ENCODE measurements at places on chromosomes 2 and 18.

- no peaks in the 10 kb centered on the region for H3K36me3 ChIP-seq
- peak overlapping the region; percentile 63 for H3K27ac ChIP-seq
- peaks cover 47% of the 10 kb centered on the region for H3K4me1 ChIP-seq
- H3K4me3 ChIP-seq, result no peak overlapping the region
- peaks cover 4% of the 10 kb centered on the region for H3K27me3 ChIP-seq
These were observed 7.5 kb downstream of the SLC11A1 start for GRCh38 chr2:218389333-218390150.

DNA sequence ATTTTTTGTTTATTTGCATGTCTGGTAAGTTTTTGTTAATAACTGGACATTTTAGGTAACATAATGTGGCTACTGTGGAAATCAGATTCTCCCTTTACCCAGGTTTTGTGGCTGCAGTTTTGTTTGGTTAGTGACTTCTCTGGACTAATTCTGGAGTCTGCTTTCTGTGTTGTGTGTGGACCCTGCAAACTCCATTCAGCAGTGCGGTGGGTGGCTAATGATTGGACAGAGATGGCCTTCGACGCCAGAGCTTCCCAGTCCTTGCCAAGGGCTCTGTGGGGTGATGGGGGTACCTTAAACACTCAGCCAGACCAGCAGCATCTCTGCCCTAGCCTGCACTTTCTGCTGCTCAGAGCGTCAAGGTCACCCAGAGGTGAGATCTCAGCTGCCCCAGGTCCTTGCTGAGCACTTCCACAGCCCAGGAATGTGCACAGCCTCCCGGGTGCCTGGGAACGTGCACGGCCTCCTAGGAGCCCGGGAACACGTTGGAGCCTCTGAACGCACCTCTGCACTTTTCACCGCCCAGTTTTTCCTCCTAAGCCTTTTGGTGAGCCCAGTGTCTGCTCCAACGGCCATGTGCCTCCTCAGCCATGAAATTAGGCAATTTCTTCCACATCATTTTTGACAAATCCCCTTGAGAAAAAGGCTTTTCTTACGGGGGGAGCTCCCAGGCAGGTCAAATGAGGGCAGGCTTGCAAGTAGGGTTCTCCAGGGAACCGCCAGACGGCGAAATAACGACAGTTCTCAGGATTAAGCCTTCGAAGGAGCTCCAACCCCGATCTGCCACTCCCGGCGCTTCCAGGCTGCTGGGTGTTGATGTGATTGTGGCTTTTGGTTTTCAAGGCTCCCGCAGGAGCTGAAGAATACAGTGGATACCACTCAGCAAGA lies 35.2 kb upstream of the KLF11 start:
- DNase-seq, result no peak
- H3K4me1 ChIP-seq, result peaks cover 5% of the 10 kb centered on the region
- H3K4me3 ChIP-seq, result no peak overlapping the region
- H3K27me3 ChIP-seq, result peaks cover 7% of the 10 kb centered on the region

DNA sequence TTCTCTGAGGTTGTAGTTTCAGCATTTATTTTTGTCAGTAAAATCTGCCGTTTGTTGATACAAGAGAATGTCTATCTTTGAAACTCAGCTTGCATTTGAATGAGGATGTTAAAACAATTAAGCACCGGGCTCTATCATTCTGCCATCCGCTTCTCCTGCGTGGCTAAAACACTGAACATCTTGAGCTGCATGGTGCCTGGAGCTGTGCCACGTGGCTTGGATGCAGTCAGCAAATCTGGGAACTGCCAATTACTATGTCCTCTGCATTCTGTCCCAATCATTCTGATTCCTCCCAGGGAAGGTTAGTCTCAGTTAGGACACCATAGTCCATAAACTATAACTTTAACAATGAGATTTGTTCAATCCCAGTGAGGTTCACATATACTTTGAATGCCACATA lies 598.4 kb downstream of the FBXO15 start:
- DNase-seq, result no peak
- H3K27ac ChIP-seq, result no peak overlapping the region
- no peaks in the 10 kb centered on the region for H3K4me1 ChIP-seq

GRCh38 chr2:46200100-46200690 lies 97.0 kb upstream of the EPAS1 start:
- no peak overlapping the region for H3K27ac ChIP-seq
- DNase-seq, result no peak
- H3K4me3 ChIP-seq, result no peak overlapping the region
- H3K36me3 ChIP-seq, result no peaks in the 10 kb centered on the region
- no peaks in the 10 kb centered on the region for H3K27me3 ChIP-seq

DNA sequence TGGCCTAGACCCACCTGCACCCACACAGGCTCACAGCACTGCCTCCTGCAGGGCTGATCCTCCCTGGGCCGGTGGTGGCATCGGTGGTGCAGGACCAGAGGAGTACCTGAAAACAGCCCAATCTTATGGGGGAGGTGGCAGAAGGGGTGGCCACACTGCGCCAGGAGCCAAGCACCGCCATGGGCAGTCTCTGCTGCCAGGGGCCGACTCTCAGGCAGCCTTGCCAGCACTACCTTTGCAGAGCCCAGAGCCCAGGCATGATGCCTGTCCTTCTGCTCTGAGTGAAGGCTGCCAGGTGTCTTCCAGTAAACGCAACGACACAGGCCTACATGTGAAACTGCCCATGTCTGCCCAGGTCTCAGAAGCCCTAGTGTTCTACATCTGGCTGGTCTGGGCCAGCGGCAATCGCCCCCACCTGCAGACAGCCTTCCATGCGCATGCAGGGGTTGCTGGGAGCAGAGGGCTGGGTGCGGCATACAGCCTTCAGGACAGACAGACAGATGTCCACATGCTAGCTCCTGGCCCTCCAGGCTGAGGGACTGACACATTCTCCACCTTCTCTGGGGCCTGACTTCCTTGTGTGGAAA lies 6.8 kb downstream of the HS6ST1 start:
- no peaks in the 10 kb centered on the region for H3K27me3 ChIP-seq
- peaks cover 23% of the 10 kb centered on the region for H3K4me1 ChIP-seq
- no peak overlapping the region for H3K4me3 ChIP-seq
- DNase-seq, result no peak
- no peak overlapping the region for H3K27ac ChIP-seq
- no peaks in the 10 kb centered on the region for H3K36me3 ChIP-seq

- H3K27ac ChIP-seq, result no peak overlapping the region
- H3K4me1 ChIP-seq, result no peaks in the 10 kb centered on the region
- no peak overlapping the region for H3K4me3 ChIP-seq
- H3K36me3 ChIP-seq, result no peaks in the 10 kb centered on the region
- no peak for DNase-seq
- H3K27me3 ChIP-seq, result no peaks in the 10 kb centered on the region
These were observed 58.2 kb downstream of the GLI2 start for GRCh38 chr2:120793682-120794403.
